CD4-positive, alpha-beta T cell treated with Interleukin-12 subunit alpha and Interleukin-12 subunit beta, for 1 hour (primary cell): ENCODE measurements at places on chromosomes 4 and X.
A peak's percentile ranks its signal among the peaks of the same experiment; 100 is the strongest.

GRCh38 chr4:10197952-10198351, 81.4 kb upstream of the WDR1 start:
- DNase-seq: no peak

DNA sequence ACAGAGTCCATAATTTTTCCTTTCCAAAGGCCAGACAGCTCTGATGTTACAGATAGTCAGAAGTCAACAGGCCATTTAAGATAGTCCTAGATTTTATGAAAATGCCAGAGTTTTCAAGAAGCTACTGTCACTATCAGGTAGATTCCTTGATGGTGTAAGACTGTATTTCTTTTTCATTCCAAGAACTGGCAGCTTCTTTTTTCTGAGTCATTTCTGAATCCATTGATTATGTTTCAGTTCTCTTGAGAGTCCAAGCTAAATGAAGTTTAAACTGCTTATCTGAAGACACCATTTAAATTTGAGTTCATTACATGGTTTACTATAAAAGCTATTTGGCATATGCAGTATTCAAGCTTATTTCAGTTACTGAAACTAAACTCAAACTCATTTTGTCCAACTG, 44.6 kb downstream of the RASSF6 start:
- no peak for DNase-seq

DNA sequence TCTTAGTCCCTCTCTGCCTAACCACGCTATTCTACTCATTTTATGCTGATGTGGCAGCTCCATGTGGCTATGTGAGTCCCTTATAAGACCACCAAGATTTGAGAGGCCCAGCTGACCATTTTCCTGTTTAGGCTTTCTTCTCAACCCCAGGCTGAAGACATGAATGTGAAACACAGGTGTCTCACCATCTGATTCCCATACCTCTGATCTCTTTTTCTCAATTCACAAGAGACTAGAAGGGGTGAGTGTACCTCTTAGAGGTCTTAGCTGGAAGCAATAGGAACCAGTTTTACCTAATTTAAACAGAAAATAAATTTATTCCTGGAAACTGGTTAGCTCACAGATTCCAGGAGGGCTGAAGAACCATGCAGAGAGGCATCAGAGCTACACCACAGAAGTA, 276.5 kb upstream of the FMR1 start:
- no peak for DNase-seq

DNA sequence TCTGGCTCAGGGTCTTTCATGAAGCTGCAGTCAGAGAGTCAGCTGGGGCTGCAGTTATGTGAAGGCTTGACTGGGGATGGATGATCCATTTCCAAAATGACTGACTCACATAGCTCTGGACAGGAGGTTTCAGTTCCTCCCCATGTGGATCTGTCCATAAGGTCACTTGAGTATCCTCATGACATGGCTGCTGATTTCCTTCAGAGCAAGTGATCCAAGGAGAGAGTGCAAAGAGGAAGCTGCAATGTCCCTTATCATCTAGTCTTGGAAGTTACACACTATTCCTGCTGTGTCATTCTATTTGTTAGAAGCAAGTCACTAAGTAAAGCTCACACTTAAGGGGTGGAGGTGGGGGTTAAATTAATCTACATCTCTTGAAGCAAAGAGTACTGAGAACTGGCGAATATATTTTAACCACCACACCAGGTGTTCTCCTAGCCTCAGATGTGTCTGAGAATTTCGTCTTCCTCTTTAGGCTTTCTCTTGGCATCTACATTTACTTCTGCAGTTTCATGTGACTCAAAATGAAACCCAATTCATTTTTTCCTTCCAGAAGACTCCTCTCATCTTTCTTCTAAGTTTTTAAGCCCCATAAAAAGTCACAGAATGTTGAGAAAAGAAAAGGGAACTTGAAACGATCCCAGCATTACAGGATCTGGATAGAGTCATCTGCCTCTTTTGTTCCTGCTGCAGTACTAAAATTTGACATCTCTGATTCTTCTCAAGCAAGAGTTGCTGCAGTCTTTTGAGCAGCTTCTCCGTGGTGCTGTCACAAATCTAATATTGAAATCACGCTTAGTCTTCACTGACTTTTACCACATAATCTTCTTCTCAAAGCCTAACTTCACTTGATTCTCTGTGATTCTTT, 3.8 kb upstream of the GRPR start:
- DNase-seq: no peak

GRCh38 chr4:15717086-15717485, 14.2 kb downstream of the BST1 start:
- DNase-seq: no peak

GRCh38 chr4:109559983-109560686, at the start of gene MCUB:
TSS of gene MCUB (plus strand) at chr4:109560246. CDS start at chr4:109560338, 92 bp downstream.
- peak; percentile 91 for DNase-seq

GRCh38 chrX:94758130-94758529, 1084.1 kb downstream of the FAM133A start:
- DNase-seq: no peak

DNA sequence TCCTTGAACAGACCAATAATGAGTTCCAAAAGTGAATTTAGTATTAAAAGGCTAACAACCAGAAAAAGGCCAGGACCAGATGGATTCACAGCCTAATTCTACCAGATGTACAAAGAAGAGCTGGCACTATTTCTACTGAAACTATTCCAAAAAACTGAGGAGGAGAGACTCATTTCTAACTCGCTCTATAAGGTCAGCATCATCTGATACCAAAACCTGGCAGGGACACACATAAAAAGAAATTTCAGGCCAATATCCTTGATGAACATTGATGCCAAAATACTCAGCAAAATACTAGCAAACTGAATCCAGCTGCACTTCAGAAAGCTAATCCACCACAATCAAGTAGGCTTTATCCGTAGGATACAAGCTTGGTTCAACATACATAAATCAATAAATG, 35.8 kb upstream of the USP46 start:
- DNase-seq: no peak

DNA sequence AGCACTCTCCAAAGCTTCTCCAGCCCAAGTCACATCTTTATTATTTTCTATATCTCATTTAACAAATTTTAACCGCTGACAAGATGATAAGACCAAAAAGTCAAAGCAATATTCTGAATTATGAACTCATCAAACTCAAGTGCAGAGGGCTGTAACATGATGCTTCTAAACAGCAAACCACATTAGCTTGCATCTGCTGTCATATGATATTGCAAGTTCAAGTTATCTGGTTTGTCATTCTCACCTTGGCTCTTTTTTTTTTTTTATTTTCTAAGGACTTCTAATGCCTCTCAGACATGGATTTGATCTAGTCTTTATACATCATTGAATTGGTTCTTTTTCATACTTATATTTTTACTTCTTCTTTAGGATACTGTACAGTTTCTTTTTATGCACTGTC, 93.4 kb downstream of the SLC10A7 start:
- no peak for DNase-seq

- DNase-seq: no peak
Measured at GRCh38 chr4:76997077-76997476, 47.5 kb downstream of the SEPTIN11 start.

- no peak for DNase-seq
Measured at GRCh38 chr4:56828784-56829535, 7.5 kb upstream of the SPINK2 start.

- no peak for DNase-seq
Measured at GRCh38 chr4:152038238-152038637, 277.4 kb upstream of the GATB start.

GRCh38 chrX:112913807-112914206, 73.2 kb upstream of the AMOT start:
- no peak for DNase-seq

DNA sequence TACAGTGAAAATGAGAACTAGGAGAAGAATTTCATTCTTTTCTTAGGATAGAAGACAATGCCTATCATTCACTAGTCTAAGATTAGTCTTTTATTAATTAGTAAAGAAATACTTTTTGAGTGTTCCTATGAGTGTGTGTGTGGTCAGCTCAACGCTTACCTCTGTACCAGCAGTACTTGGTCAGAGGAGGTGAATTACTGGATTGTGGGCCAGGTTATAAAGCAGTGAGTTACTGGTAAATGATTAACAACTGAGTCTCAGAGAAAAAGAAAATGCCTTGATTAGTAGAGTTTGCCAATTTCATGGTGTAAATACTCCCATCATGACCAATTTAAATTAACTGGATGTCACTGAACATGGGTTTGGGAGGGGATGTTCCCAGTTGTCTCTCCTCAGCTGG, 444.6 kb downstream of the STIM2 start:
- DNase-seq: no peak

DNA sequence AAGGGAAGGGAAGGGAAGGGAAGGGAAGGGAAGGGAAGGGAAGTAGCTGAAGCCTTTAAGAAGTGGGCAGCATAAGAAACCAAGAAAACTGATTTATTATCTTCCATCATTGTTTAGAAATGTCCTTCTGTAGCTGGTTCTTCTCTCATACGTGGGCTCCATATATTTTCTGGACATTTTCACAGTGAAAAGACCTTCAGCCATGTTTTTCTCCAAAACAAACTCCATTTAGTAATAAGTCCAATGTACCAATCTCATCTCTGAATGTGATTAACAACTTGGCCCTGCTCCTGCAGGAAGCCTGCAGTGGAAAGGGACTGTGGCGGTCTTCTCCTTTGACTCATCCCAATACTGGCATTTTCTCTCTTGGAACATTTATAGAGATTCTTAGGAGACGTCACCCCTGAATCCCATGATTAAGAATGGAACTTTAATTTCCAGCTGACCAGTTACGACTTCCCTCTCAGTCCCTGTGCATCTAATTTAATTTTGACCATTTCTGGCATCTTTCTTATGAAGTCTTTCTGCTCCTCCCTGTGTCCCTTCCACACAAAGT, 96.6 kb upstream of the GUCY1A1 start:
- DNase-seq: no peak

DNA sequence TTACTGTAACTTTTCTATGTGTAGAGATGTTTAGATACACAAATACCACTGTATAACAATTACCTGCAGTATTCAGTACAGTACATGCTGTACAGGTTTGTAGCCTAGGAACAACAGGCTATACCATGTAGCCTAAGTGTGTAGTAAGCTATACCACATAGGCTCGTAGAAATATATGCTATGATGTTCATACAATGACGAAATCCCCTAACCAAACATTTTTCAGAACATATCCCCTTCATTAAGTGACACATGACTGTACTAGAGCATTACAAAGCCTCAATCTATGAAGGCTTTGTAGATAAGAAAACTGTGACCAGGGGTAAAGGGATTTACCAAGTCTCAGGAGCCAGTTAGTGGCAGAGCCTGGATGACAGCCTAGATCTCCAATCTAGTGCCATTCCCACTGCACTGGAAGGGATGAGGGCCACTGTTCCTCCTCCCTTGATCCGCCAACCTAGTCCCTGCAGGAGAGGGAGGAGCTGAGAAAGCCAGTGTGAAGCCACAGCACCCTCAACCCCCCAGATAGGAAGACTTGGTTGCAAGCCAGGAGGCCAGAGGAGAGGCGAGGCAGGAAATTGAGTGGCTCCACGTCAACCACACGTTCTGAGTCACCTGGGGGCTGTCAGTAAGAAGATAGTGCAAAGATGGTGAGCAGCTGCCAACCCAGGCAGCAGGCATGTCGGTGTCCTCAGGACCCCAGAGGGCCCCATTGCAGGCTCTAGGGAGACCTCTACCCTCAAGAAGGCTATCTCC, 227.7 kb downstream of the BCOR start:
- peak; percentile 75 for DNase-seq

- DNase-seq: no peak
Measured at GRCh38 chr4:122857160-122857559, 30.5 kb downstream of the FGF2 start.

GRCh38 chrX:154352012-154352401, 22.4 kb downstream of the FLNA start:
- DNase-seq: no peak

- peak; percentile 56 for DNase-seq
Measured at GRCh38 chr4:80989921-80990544, 40.5 kb upstream of the BMP3 start.

GRCh38 chr4:177016541-177017141, 223.9 kb upstream of the VEGFC start:
- DNase-seq: no peak

DNA sequence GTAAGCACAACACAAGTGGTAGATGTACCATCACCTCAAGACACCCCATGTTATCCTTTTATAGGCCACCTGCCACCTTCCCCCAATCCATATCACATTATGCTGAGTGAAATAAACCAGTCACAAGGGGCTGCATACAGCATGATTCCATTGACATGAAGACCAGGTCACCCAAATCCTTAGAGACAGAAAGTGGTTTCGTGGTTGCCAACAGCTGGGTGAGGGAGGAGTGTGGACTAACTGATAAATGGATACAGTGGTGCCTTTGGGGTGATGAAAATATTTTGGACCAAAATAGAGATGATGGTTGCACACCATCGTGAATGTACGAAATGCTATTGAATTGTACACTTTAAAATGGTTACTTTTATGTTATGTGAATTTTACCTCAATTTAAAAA, 65.7 kb upstream of the DMD start:
- no peak for DNase-seq

DNA sequence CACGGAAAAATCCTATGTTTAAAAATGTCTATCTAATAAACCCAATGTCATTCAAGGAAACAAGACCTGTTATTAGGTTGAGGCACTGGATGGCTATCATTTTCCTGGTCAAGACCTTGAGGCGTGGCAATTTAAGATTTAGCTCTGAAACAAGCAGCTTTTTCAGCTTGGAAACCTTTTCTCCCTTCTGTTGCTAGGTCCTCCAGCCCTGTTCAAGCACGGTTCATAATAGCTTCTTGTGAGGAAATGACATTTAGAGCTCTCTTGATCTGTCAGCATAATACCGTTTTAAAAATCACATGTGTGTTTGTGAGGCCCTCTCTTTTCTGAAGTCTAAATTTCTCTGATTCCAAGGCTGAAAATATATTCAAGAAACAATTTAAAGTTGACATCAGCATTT, 133.6 kb upstream of the GRPR start:
- DNase-seq: no peak

GRCh38 chr4:20192736-20193135, 59.0 kb upstream of the SLIT2 start:
- DNase-seq: no peak

- DNase-seq: no peak
Measured at GRCh38 chr4:77159806-77160205, 2.8 kb downstream of the CCNG2 start.

DNA sequence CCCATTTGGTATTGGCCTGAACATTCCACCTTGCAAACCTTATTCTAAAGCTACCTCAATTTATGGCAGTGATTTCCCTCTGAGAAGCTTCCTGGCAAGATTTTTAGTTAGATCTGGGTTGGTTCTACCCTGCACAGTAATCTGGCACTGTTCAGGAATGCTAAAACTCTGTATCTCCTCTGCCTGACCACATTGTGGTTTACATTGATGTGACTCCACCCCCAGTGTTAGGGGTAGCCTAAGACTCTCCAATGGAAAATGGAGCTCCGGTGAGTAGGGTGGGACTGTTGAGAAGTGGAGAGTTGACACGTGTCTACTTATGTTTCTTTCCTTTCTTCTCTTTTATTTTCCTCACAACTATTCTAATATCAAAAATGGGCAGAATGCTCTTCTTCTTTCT, 45.4 kb downstream of the BMPR1B start:
- no peak for DNase-seq
